NCI-H446 treated with DMSO at 0.1 percent for 48 hours (cell line): ENCODE measurements at places on chromosomes 7 and 10.

- DNase-seq = no peak
Measured at GRCh38 chr10:96991313-96991841, 159.3 kb downstream of the LCOR start.

- no peak for DNase-seq
Measured at GRCh38 chr7:140230516-140230860, 53.7 kb upstream of the KDM7A start.

DNA sequence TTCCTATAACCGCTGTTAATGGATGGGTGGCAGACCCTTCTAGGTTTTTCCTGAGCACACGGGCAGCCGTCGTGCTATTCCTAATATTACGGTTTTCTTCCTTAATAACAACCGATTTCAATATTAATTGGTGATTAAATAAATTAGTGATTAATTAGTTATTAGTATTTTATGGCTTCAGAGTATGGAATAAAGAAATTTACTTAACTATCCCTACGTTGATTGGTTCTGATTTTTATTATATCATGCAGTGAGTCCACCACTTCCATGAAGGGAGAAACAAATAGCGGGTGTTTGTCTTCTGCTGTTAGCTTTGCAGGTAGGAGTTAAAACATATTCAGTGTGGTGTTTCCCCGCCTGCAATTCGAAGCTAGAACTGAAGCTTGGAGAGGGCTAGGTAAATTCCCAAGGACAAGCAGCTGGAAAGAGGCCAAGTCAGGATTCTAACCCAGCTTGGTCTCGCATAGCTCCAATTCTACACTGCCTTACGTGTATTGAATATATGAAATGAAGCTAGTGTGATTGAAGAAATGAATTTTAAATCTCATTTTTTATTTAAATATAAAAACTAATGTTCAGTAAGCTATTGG is 928 bp upstream of the CSTF2T start:
- DNase-seq = no peak

DNA sequence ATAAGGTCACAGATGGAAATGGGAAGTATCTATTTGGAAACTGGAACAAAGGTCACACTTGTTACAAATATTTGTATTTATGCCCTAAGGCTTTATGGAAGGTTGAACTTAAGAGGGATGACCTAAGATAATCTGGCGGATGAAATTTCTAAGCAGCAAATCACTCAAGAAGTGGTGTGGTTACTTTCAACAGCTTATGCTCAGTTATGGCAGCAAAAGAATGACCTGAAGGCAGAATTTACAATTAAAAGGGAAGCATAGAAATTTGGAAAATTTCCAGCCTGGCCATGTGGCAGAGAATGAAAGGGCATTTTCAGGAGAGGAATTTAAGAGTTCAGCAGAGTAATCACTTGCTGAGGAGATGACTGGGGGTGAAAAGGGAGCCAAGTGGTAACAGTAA is 95.8 kb upstream of the TNS3 start:
- DNase-seq = no peak

- DNase-seq = no peak
Measured at GRCh38 chr7:115066634-115067033, 144.7 kb downstream of the MDFIC start.

DNA sequence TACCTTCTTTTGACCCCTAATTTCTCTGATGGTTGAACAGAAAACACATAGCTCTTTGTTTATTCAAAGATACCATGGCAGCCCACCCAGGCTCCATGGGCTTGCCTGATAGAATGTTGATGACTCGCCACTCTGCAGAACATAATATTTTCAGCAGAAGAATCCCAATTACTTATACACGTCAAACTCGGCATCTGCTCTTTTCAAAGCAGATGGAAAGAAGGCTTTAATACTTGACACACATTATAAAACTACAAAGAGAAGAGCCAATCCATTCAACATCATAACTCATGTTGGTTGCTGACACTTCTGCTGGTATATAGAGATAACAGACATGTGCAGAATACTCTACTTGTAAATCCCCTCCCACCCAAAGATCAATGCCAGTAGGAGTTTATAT is 69.0 kb downstream of the FOXI2 start:
- DNase-seq = no peak

DNA sequence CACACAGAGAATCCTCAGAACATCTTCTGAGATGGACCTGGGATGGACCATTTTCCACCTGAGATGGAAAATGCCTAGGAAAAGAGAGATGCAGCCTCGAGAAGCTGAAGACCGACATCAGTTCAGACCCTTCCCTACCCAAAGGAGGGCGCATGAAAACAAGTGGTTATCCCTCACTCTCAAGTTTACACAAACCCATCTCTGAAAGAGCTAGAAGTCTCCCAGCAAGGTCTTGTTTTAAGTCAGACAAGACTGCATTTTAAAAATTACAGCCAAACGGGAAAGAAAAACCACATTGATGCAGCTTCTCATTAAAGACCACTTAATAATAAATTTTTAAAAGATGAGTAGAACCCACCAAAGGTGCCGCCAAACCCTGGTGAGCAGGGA is 1.3 kb downstream of the RAPGEF5 start:
- DNase-seq = no peak

DNA sequence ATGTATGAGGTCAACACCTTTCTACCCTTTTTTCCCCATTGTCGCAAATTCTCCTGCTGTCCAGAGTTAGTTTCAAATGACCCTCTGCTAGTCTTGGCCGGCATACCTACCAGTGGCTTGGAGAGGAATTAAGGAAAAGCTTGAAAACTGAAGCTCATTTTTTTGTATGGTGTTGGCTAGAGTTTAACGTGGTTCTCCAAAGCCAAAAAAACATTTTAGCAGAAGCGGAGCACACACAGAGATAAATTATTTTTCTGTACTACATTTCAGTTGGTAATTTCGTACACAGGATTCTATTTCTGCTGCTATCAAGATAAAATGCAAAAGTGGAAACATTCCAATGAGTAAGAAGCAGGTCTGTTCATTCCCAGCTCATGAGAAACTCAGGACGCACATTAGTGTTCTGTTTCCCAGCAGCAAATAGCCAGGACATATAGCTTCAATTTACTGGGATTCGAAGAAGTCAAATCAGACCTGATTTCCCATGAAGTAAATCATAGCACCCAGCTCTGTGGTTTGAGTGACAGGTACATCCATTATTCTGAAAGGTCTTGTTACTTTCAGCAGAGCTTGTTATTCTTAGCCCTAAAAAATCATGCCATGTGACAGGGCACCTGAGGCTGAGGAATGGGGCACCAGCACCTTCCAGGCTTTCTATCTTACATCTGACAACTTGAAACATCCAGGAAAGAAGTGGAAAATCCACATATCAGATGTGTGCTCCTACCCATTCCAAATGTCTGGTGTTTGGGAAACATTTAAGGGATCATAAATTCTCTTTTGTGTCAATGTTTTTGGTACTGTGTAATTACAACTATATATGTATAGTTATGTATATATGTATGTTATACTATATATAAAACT is 215.9 kb upstream of the C7orf33 start:
- DNase-seq = no peak

DNA sequence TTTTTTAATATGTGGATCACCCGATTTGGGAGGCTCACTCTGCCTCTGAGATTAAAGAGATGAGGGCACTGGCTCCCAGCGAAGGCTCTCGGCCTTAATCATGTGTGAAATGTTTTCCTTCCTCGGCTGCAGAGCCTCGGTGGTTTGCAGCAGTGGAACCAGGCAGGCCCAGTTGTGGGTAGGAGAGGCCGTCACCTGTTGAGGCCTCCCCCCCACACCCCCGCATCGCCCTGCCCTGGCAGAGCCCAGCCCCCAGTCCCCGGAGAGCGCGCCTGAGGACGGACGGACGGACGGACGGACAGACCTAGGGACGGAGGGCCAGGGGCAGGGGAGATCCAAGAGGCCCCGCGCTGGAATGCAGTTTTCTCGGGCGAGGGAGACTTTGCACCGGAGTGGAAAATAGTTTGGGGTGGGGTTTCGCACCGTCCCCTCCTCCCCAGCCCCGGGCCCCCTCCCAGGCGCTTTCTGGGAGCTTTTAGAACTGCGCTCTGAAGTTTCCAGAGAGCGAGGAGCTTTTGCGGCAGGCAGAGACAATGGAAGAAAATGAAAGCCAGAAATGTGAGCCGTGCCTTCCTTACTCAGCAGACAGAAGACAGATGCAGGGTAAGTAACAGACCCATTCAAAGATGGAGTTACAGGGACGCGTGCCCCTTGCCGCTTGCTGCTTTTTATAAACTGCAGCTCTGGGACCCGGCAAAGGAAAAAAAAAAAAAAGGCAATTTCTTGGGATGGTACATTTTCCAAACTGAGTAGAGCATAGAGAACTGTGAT is at the start of gene KIAA1217:
Gene KIAA1217 (plus strand): TSS at position 478 of the 771 bp plus-strand sequence. CDS start 56 bp downstream, at position 534.
- no peak for DNase-seq

DNA sequence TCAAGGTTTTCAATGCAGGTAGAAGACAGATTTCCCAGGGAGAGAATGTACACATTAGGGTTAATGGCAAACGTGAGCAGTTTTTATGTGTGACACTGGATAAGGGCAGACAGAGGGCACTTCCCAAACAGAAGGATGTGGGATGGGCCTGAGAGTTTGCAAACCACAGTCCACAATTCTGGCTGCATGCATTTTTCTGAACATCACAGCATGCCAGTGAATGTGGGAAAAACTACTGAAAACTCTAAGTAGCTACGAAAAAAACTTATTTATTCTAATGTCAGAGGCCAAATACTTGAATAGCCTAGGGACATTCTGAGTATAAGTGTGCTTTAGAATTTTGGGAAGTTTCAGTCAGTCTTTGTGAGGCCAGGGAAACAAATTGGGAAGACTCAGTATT is 145.9 kb downstream of the NRCAM start:
- no peak for DNase-seq

- no peak for DNase-seq
Measured at GRCh38 chr10:796233-796632, 106.8 kb upstream of the DIP2C start.

DNA sequence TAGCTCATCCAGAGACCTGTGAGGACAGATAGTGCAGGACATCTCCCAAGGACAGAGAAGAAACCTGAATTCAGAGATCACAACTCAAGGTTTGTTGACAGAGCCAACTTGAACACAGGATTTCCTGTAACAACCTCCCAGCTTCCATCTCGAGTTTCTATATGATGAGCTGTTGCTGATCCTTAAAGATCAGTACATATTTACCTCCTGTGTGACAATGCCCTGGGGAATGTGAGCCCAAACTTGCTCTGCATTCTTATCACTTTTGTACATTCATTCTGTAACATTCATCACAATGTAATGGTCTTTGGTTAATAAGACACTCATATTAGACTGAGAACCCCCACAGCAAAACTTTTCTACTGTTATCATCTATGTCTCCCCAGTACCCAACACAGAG is 468.6 kb downstream of the XPNPEP1 start:
- no peak for DNase-seq

DNA sequence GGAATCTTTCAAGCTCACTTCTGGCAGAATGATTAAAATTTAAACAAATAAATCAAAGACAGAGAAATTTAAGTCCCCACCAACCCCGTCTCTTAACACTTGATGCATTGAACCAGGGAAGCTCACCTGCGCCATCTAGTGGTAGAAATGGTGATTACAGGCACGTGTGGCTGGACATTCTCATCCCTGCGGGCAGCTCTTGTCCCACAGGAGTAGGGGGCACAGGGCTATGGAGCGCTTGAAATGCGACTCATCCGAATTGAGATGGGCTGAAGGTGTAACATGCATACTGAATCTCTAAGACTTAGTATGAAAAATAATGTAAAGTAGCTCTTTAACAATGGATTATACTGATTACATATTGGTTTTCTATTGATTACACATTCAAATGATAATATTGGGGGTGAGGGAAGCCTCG is 24.8 kb upstream of the SLIT1 start:
- DNase-seq = no peak

GRCh38 chr10:1706711-1707110 is 30.6 kb downstream of the ADARB2 start:
- no peak for DNase-seq

DNA sequence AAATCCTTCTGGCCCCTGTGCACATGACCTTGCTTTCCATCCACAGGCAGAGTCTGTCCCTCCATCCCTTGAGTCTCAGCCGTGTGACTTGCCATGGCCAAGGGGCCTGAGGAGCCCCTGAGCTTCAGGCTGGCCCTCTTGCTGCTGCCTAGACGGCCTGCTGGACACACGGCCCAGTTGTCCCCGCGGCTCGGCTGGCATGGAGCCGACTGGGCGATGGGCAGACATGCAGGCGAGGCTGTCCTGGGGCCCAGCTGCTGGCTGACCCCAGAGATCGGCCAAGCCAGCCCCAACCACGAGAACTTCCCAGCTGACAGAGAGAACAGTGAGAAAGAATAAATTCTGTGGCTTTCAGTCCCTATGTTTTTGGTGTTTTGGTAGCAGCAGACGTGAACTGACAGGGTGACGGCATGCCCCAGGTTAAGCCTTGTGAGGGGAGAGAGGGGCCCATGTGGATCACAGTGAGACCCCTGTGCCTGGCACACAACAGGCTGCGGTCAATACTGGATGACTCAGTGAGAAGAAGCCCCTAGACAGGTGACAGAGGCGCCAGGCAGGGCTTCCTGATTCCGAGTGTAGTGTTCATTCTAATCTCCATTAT is 11.7 kb downstream of the PRKAG2 start:
- DNase-seq = no peak
